ENCODE measurements at places on chromosomes 5 and 9.

DNA sequence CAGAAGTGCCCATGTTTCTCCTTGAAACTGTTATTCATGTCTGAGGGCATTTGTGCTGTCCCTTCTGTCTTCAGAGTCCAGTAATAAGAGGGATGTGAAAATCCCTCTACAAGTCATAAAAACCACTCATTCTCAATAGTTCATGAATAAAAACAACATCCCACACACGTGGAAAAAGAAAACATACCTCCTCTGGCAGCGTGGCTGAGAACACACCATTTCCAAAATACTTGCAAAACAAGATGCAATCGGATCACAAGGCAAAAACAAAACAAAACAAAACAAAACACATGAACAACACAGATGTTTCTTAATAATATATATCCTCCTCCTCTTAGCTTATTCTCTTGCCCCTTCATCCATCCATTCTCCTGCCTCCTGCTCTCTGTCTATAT, 71.0 kb upstream of the EQTN start:
- no peak for DNase-seq

DNA sequence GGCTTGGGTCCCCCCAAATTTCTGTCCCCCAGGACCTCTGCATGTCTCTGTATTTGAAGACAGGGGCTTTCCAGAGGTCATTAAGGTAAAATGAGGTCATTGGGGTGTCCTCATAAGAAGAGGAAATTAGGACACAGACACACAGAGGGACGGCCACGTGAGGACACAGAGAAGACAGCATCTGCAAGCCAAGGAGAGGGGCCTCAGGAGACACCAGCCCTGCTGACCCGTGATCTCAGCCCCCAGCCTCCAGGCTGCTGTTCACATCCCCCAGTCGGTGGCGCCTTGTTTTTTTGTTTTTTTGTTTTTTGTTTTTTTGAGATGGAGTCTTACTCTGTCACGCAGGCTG, 1.2 kb upstream of the CCDC183 start:
- no peak for DNase-seq

GRCh38 chr5:91318724-91319123, 64.4 kb downstream of the ARRDC3 start:
- DNase-seq, result no peak

GRCh38 chr5:65955746-65956145, 29.4 kb downstream of the ERBIN start:
- no peak for DNase-seq

- no peak for DNase-seq
Measured at GRCh38 chr5:38667499-38667776, 111.0 kb upstream of the LIFR start.

GRCh38 chr9:95057101-95057500, 260.4 kb downstream of the FANCC start:
- no peak for DNase-seq

DNA sequence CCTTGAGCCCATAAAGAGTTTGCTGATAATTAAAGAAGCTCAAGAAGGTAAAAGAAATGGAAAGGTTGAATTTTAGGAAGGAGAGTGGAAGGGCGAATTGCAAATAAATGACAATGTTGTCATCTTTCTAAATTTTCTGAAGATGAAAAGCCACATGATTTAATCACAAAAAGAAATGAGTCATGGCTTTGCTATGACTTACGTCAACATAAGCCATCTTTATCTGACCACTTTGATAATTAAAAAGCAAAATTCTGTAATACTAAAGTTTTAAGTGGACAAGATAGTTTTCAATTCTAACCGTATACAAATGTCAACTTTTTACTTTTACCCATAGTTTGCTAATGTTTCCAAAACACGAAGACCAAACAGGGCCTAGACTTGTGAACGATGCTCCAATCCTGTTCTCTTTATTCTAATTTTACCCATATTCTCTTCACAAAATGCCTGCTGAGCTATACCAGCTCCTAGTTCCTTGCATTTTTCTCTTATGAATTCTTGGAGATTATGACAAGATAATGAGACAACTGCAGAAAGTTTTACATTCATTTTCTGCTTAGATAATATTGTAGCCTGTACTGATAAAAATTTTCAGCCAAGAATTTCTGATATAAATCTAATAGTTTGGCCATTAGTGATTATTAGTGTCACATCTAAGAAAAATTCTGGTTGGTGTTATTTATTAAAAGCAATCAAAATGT, 21.8 kb upstream of the PRUNE2 start:
- DNase-seq, result no peak

GRCh38 chr9:20403346-20403745, 219.0 kb downstream of the MLLT3 start:
- no peak for DNase-seq

- no peak for DNase-seq
Measured at GRCh38 chr5:139701056-139701741, 53.0 kb downstream of the CXXC5 start.

GRCh38 chr5:58224661-58225060, 235.2 kb downstream of the PLK2 start:
- DNase-seq, result no peak

GRCh38 chr5:65482736-65483545, 1.2 kb upstream of the ADAMTS6 start:
- DNase-seq, result no peak

DNA sequence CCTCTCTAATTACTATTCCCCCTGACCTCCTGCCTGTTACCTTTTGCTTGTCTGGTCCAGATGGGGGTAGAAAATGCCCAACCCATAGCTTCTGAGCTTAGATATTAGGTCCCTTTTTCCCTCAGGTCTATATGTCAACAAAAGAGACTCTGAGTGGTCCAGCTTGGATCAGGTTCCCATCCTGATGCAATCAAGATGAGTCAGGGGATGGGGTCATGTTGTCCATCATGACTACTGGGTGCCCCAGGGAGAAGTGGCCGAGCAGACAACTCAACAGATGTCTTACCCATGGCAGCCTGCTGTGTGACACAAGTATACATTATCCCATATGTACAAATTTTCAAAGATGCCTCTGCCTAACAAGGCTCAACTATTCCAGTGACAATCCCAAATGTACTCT, 9.1 kb upstream of the ANKH start:
- no peak for DNase-seq

DNA sequence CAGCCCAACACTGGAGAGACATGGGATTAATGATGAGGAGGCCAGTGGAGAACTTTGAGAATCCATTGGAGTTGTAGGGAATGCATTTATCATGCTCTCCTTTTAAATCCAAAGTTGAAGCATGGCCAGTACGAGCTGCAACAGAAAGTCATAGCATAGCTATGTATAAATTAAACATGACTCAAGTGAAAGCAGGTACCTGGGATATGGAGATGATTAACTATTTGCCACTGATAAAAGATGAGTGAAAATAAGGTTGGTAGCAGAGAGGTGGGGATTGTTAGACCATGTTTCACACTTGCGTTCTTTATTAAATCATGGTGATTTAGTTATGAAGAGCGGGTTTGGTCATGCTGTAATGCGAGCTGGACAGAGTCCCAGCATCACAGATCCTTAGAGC, 189.6 kb downstream of the ARHGEF28 start:
- DNase-seq, result no peak

- DNase-seq, result no peak
Measured at GRCh38 chr5:98296426-98296825, 477.0 kb upstream of the RGMB start.

GRCh38 chr5:127013407-127013806, 17.0 kb downstream of the MARCHF3 start:
- no peak for DNase-seq

DNA sequence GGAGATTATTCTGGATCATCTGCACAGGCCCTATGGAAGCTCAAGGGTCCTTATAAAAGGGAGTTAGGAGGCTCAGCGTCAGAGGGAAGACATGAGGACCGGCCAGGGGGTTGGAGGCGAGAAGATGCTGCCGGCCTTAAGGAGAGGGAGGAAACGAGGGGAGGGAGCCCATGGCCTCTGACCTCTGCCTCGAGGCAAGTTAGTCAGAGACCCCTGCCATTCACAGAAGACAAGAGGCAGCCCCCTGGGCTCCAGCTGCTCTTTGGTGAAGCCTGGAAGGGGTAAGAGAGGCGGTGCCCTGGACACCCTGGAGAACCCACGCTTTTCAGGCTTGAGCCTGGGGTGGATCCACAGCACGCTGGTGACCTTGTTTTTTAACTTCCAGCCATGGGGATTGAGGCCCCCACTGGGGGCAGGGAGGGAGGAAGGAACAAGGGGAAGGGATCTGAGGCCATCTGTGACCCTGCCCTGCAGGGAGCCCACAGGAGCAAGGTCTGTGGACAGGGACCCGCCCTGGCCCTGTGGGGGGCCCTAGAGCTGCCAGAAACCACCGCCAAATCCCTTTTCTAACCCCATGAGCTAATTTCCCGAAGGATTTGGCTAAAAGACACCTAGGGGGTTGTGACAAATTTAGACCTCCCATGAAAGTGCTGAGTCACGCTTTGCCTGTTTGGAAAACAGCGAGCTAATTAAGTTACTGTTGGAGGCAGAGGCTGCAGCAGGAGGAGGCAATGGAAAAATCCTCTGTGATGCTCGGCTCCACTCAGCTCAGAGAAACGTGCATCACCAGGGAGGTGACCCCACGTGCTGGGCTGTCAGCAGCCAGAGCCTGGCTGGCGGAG, 49.7 kb downstream of the OLFM1 start:
- DNase-seq, result no peak

GRCh38 chr5:144093868-144094267, 76.6 kb downstream of the YIPF5 start:
- DNase-seq, result no peak

DNA sequence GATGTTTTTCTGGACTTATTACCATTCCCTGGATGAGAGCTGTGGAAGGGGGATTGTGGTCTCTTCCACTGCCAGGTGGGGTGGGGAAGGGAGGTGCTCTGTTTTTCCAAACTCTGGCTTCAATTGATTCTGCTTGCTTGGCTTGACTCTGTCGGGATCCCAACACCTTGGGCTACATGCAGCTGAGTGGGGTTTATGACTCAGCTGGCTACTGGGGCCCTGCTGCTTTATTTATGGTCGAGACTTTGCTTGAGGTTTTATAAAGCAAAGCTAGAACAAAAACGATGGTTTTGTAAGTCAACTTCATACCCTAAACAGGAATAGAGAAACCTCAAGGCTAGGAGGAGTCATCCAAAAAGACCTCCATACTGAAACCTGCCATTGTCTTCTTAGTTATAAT, 76.3 kb downstream of the AOPEP start:
- DNase-seq, result no peak

DNA sequence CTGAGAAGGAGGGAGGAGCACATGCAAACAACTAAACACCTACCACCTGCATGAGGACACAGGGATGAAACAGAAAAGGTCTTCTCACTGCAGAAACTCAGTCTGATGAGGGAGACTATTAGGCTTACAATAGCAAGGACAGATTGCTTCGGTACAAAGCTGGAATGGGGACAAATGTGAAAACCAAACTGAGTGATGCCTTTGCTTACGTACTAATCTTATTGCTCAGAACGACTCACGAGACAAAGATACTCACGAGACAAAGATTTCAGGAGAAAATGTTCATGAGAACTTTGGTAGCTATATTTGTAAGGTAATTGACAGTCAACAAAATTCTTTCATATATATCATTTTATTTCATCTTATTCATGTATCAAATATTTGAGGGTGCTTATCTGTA, 71.9 kb upstream of the TAF1L start:
- no peak for DNase-seq

GRCh38 chr9:136721339-136722092, 9.1 kb downstream of the DIPK1B start:
- no peak for DNase-seq

DNA sequence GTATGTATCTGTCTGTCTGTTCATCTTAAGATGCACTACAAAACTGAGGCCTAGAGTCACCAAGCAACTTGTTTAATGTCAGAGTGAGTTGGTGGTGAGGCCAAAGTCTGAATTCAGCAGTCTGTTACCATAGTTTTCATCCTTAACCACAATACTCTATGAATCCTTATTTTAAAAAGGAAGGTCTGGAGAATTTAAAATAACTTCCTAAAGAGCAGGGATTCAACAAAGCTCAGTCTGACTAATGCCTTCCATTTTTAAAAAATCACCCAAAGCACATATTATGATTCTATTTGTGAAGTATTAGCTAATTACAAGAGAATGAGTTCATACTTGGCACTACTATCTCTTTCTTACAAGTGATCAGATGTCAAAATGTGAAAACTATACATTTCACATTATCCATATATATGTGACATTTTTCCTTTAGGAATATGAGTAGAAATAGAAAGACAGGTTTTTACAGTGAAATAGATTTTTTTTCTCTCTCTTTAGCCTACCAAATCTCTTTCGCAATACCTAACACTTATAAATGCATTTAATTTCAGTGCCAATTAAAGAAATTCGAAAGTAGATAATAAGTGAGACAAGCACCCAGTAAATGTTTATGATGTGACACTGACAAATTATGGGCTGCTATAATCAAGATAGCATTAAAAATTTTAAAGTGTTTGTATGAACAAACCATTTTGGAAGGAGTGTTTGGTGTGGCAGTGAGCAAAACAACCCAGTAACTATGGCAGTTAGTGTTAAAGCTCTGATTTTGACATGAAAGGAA, 102.3 kb upstream of the CDKN2B start:
- no peak for DNase-seq

DNA sequence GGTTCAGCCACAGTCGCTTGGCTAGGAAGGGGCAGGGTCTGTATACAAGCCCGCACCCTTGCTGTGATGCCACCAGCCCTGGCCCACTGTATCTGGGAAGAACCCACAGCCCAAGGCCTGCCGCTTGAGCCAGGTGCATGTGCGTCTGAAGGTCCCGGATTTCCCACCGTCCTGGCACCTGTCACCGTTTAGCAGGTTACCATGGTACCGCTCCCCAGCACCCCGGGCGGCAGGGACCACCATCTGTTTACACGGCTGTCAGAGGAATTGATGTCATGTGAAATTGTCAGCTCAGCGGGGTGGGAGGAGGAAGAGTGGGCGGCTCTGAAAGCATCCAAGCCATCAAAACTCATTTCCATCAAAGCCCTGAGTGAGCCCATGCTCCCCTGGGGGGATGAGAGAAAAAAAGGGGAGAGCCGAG, 92.7 kb downstream of the HRH2 start:
- no peak for DNase-seq

GRCh38 chr5:109396965-109397364, 12.8 kb downstream of the PJA2 start:
- DNase-seq, result no peak

- no peak for DNase-seq
Measured at GRCh38 chr9:9142001-9142400, 1342.4 kb upstream of the DMAC1 start.

GRCh38 chr9:128127568-128127989, at the start of gene PTGES2:
Gene PTGES2, minus strand, starts transcription at chr9:128127729. Its CDS starts 12 bp downstream, at chr9:128127717.
- peak; percentile 69 for DNase-seq

DNA sequence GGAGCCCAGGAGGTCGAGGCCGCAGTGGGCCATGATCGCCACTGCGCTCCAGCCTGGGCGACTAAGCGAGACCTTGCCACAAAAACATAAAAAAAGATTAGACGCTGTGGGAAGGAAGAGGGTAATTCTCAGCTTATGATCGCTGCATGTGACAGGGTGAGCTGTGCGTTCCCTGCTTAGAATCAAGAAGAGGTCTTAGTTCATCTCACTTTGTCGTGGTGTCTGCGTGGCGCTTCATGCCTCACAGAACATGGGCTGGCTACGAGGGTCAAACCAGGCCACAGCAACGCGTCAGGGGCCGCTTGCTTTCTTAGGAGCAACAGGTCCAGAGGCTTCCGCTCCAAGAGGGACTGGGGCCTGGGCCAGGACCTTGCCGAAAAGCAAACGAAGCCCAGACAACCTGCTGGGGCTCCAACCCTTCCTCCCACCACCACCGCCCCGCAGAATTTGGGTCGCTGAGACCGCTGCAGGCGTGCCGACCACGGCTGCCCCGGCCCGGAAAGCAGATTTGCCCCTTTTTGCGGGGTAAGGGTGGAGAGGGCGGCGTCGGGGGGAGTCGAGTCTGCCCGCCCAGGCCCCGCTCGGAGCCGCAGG, 10.0 kb upstream of the GRIN1 start:
- no peak for DNase-seq

GRCh38 chr5:103942587-103943186, 380.1 kb upstream of the NUDT12 start:
- no peak for DNase-seq

All from activated CD4-positive, alpha-beta T cell treated with anti-CD3 and anti-CD28 coated beads for 24 hours (primary cell).